ENCODE measurements at places on chromosomes 5 and 9.

DNA sequence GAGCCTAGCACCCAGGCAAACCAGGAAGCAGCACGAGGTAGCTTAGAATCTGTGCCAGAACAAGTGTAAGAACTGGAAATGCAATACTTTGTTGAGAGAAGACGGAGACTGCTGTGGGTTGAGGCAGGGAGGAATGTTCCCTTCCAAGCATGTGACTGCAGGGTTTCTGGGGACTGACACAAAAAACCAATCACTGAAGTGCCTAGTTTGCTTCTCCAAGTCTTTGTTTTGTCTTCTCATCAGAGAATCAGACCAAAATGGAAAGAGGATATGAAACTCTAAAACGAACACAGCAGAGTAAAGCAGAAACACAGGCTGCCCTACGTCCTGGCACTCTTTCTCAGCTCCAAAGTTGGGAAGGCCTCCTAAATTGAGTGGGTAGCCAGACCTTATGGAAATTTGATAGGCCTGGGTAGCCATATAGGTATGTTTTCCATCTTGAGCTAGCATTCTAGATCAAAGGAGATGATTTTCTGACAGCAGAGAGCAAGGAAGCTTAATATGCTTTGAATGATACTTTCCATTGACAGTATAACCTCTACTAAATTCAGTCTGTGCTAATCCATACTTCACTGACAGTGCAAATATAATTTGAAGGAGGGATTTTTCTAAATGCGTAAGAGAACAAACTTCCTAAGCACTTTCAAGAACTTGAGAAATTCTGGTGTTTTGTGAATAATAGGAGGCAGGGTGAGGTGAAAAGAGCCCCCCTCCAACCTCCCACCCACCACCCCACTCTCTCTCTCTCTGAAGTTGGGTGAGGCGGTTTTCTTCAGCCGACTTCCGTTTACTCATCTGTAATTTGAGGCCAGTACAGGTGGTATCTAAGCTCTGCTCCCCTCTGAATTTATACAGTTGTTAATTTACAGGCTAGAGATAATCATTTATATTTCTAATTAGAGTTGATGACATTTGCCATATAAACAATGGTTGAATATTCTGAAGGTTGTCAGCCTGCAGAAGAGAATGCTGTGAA, 5.5 kb downstream of the ADRB2 start:
- peak; percentile 85 for DNase-seq

DNA sequence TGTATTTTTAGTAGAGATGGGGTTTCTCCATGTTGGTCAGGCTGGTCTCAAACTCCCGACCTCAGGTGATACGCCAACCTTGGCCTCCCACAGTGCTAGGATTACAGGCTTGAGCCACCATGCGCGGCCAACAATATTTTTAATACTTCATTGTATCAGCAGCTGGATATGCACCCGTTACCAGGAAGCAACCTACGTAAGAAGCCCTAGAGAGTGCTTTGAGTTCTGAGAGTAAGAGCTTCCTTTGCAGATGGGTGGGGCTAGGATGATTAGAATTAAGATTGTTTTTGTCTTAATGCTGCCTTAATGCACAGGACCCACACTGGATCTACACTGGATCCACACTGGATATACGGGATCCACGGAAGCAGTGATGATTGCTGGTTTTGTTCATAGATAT, 123.9 kb upstream of the ABCA1 start:
- no peak for DNase-seq

- DNase-seq: peak; percentile 54
Observed at GRCh38 chr5:82244854-82245635, 33.1 kb downstream of the RPS23 start.

DNA sequence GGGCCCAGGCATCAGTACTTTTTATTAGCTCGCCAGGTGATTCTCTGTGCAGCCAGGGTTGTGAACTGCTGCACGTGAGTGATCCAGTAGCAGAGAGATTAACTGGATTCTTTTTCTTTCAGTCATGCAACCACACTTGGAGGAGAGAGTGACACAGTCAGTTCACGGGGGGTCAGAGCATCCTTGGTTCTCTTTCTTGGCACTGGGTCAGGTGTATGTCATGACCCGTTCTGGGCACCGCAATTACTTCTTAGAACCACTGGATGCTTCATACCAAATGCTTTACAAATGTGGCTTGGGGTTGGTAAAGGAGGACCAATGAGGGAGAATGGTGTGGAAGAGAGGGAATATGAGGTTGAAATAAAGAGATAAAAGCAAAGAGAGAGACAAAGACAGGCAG, 368.7 kb downstream of the MLLT3 start:
- no peak for DNase-seq

- DNase-seq: no peak
Observed at GRCh38 chr9:27518809-27519208, 5.3 kb upstream of the IFNK start.

- DNase-seq: no peak
Observed at GRCh38 chr9:84322828-84323227, 17.7 kb downstream of the SLC28A3 start.

GRCh38 chr9:128841694-128842492, 12.3 kb upstream of the SPOUT1 start:
- DNase-seq: no peak

- no peak for DNase-seq
Observed at GRCh38 chr5:173911623-173912022, 23.5 kb downstream of the CPEB4 start.

GRCh38 chr9:129368444-129368978, 190.4 kb upstream of the IER5L start:
- no peak for DNase-seq

DNA sequence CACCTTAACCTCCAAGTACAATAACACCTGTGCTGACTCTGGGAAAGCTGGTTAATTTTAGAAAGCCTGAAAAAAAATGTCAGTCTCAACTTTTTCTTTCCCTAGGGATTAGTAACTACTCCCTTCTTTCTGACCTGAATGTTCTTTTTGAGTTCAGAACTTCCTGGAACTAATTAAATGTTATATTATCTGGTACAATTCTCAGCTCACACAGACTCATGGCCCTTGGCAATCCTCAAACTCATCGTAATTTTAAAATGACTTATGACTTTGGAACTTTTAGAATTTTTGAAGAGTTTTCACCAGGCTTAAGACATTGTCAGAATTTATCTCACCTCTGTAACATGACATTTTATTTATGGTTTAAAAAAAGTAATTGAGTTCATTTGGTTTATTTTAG, 315.0 kb downstream of the FER start:
- no peak for DNase-seq

DNA sequence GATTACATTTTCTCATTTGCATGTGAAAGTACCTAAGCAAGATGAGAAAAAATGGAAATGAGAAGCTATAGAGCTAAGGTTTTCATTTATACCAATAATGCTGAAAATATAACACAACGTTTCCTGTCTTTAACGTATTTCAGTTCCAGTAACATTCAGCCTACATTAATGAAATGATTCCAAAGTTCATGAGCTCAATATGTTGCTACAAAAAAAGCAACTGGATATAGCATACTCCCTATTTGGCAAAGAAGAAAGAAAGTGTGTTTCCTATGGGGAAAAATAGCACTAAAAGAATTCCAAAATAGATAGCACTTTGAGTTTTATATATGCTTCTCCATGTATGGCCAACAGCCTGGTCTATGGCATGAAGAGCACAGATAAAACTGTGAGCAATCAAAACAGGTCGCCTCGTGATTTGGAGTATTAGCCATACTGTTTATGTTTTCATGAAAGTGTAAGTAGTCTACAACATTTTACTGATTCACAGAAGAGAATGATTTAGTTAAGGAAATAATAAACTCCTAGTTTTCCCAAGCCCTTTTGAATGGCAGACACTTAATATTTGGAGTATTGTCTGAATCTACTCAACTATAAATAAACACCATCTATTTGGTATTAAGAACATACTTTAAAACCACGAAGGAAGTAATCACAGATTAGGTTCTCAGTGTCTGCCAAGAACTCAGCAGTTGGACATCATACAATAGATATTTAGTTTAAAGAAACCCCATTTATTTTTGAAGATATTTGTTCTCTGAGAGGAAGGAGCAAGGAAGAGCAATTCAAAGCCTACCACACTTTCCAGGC, 258.7 kb upstream of the RASA1 start:
- no peak for DNase-seq

DNA sequence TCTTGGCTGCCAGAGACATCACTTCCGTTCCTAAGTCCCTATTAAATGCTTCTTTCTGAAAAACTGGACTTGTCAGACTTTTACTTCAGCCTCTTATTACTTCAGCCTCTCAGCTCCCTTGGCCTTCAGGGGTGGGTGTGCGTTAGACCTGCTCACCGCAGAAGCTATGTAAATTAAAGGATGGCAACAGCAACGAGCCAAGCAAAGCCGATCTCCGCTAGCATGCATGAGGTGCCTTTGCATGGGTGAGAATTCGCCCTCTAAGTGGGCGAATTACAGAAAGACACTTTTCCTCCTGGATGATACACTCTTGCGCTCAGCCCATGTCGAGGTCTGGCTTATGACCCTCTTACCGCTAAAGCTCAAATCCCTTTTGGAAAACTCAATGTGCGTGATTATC, 10.9 kb upstream of the IL3 start:
- DNase-seq: no peak

- peak; percentile 31 for DNase-seq
Observed at GRCh38 chr5:31854181-31855133, 215.5 kb downstream of the PDZD2 start.

DNA sequence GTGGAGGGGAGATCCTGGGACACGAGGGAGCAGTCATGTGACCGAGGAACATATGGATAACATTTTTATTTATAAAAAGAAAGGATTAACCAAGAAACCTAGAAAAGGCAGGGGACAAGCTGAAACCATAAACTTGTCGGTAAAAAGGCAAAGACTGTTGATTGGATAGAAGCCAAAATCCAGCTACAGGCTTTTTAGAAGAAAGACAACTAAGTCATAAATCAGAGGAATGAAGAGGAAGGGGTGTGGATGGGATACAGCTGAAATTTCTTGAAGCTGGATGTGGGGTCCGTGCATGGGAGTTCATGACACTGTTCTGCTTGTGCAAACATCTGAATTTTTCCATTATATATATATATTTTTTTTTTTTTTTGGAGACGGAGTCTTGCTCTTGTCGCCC, 110.7 kb upstream of the PHYKPL start:
- DNase-seq: no peak

DNA sequence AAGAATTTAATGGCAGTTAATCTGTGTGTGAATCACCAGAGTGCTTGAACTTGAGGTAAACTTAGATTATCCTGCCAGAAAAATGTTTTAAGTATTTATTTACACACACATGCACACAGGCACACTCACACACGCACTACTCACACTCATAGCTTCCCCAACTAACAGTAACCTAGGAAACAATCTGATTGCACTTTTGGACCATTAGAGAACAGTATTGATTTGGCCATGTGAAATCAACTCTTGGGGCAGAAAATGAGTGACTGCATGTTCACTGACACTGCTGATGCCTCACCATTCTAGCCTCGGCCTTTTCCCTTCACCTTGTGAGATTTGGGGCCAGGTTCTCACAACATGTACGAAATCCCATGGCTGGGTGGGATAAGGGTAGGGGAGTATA, 64.1 kb downstream of the SLC1A3 start:
- DNase-seq: no peak

- DNase-seq: no peak
Observed at GRCh38 chr9:131469951-131470350, 32.8 kb upstream of the POMT1 start.

GRCh38 chr5:62922191-62922590, 343.6 kb downstream of the LRRC70 start:
- DNase-seq: no peak

DNA sequence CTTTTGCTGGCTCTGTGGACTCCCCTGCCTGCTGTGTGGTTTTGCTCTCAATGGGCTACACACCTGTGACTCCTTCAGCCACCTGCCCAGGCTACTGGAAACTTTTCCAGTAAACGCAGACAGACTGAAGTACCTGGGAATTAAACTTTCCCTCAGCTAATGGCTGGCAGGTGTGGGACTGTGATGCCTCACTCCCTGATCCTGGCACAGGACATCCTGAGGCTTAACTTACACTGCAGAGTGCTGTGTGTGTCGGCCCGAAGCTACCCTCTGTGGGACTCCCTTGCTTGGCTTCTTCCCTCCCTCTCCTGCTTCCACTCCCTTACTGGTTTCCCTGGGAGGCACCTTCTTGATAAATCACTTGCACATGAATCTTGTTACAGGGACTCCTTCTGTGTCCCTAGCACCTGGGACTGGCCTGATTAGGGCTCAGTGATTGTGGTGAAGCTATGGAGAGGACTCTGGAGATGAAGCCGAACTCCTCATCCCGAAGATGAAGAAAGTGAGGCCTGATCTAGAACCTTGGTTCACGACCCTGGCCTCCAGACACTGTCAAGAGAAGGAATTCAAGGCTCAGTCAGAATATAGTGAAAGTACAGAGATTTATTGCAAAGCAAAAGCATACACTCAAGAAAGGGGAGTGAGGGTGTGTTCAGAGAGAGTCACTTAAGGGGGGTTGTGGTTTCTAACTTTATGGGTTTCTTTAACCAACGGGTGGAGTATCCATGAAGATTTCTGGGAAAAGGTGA, 113.4 kb upstream of the ALDH1B1 start:
- DNase-seq: no peak

DNA sequence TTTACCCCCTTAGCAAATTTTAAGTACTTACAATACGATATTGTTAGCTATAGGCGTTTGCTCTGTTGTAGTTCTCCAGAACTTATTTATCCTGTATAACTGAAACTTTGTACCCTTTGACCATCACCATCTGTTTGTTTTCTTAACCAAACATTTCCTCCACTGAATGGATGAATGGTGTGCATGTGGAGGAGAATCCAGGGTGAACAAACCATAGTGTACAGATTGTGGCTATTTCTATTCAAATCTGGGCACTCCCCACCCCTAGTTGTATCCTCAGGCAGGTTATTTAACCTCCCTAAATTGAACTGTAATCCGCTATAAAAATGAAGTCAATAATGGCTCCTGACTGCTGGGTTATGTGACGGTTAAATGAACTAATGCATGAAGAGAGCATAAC, 21.4 kb upstream of the HAPLN1 start:
- DNase-seq: no peak

- DNase-seq: no peak
Observed at GRCh38 chr5:144697847-144698262, 527.2 kb downstream of the KCTD16 start.

GRCh38 chr9:11194246-11194645, 581.4 kb upstream of the PTPRD start:
- DNase-seq: no peak

DNA sequence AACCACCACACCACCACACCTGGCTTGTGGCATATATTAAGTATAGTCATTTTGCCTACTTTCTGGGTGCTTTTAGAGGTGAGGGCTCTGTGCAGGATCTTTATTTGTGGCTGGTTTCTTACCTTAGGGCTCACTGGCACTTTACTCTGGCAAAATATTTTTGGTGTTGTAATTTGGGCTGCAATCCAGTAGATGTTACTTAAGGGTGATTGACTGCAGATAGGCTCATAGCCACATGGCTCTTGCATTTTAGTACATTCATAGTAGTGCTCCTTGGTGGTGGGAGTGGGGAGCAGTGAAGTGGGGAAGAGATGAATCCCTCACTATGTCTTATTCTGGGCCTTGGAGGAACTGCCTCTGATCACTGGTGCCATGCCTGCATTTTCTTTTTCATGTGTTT, 376.1 kb upstream of the GRIN3A start:
- DNase-seq: no peak

Data from pons (tissue), 1 donor.